ENCODE measurements at places on chromosomes 4 and X. TPM values are rescaled to one million over a fixed set of nuclear protein-coding genes. Genes with fewer than 3 reads are reported as not detected.

The SMIM31 gene
- polyA plus RNA-seq, result not detected

The CXCL1 gene
- polyA plus RNA-seq, result 6.4 TPM

The SPANXN2 gene
- polyA plus RNA-seq, result not detected

The PAGE2B gene
- not detected for polyA plus RNA-seq

The SGMS2 gene
- 5.3 TPM for polyA plus RNA-seq

The SH2D1A gene
- not detected for polyA plus RNA-seq

The S100P gene
- not detected for polyA plus RNA-seq

The DHX15 gene
- polyA plus RNA-seq, result 53.4 TPM

The TMPRSS11A gene
- polyA plus RNA-seq, result not detected

The JADE3 gene
- polyA plus RNA-seq, result 3.2 TPM

GRCh38 chr4:165308166-165308565 is 19.3 kb upstream of the MSMO1 start:
- no peak for DNase-seq

DNA sequence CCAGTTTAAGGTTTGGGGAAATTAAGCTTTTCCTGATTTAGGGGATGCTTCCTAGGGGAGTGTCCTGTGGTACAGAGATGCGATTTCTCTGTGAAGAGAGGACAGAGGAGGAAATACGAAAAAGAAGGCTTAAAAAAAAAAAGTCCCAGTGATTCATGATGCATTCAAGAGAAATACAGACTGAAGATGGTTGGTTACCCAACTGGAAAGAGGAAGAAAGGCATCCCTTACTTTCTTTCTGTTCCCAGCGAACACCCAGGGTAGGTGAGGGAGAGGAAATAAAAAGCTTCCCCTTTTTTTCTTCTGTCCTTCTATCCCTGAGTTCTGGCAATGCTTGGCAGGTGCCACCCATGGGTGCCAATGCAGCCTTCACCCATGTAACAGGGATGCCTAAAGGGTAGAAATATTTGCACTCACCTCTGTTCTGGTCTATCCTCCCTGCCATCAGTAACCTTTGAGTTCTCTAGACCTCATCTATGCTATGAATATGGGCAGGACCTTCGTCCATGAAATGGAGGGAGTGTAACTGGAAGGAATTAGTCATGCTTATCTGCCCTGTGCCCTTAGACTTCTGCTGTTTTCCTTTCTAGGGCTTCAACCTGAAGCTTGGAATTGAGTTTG is 230.1 kb upstream of the GALNTL6 start:
- DNase-seq, result no peak

DNA sequence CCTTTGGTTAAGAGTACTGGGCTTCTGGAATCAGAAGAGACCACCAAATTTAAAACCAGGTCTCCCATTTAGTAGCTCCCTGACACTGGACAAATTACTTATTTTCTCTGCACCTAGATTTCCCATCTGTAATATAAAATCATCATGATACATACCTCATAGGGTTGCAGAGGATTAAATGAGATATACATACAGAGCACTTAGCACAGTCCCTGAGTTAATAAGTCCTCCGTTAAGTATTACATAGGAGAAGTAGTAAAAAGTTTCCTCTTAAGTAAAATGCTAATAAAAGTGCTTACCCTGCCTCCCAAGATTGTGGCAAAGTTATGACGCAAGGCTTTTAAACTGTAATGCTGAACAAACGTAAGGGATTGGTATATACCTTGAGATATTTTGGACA is 539 bp upstream of the CHIC1 start:
- DNase-seq, result peak; percentile 19

DNA sequence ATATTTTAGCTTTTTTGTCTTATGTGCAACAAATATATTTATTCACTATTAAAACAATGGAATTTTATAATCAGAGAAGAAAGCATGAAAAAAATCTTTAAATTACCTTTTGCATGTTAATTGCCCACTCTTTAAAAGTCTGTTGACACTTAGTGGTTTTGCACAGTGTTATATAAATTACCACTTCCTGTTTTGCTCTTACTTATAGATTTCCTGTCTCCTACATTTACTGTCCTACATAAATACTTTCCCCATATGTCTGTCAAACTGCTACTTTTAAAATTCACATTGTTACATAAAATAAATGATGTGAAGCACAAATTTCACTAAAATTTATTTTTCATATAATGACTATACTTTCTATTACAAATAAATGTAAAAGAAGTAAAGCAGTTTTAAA is 161.1 kb upstream of the NDST4 start:
- DNase-seq, result no peak

DNA sequence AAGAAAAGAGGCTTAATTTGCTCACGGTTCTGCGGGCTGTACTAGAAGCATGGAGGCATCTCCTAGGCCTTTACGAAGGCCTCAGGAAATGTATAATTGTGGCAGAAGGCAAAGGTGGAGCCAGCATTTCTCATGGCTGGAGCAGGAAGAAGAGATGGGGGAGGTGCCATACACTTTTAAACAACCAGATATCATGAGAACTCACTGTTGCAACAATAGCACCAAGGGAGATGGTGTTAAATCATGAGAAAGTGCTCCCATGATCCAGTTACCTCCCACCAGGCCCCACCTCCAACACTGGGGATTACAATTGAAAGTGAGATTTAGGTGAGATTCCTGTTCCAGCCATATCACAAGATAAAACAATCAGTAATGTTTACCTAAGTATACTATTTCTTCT is 45.5 kb downstream of the MTHFD2L start:
- no peak for DNase-seq

DNA sequence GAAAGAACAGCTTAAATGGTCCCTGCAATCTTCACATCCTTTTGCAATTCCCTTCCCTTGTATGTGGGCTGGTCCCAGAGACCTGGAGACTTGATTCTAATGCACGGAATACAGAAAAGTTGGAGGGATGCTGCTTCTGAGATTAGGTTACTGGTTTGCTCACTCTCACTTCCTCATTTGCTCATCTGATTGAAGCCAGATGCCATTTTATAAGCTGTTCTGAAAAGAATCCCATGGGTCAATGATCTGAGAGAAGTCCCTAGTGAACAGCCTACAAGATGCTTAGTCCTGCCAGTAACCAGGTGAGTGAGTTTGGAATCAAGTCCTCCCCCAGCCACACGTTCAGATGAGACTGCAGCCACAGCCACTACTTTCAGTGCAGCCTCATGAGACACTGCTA is 35.9 kb downstream of the MAGEA1 start:
- no peak for DNase-seq

GRCh38 chr4:75985116-75985515 is 5.6 kb downstream of the SDAD1 start:
- no peak for DNase-seq

- no peak for DNase-seq
Observed at GRCh38 chr4:182240161-182241130, 2.8 kb upstream of the TENM3 start.

DNA sequence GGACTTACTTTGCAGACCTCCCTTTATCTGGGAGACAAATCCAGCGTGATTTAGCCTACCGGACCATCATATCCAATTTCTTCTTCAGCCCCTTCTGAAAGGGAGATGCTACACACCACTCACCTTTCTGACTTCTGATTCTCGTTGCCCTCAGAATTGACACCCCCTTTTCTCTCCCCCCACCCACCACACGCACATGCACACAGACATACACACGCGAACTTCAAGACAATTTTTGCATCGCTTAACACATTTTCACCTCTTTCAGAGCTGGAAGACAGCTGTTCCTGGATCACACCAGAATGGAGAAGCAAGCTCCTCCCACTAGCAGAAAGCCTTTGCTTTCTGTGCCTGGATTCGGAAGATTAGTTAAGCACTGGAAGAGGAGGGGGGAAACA is 1.0 kb upstream of the SNCA start:
- DNase-seq, result peak; percentile 41

DNA sequence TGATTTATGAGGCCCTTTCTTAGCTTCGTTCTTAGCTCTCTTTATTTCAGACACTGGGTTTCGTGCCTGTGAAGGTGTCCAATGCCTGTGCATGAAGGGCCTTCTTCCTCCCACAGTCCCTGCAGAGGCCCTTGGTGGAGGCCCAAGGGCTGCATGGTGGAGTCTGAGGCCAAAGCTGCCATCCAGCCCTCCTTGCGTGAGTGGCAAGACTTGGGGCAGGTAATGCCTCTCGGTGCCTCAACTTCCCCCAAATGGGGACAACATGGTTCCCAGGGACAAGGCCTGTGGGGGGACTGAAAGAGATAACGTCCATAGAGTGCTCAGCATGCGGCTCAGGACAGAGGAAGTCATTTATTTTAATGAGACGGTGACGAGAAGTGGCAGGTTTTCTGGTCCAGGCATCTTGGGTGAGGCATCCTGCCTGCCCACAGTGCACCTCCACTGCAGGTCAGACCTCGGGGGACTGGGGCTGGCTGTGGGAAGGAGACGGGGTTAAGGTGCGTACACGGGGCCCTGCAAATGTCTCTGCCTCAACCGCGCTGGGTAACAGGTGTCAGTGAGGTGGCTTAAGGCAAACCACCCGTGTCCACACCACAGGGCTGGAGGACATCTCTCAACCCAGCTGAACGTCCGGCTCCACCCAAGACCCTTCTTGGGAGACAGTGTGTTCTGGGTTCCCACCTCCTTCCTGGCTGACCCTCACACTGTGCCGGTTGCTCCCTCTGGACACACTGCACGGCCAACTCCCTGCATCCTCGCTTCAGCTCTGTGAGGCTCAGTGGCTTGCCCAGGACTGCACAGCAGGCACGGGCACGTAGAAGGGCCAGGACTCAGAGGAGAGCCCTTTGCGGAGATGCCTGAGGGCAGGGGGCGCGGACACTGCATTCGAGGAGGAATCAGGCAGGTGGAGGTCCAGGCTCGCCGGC is 50.5 kb downstream of the PSAPL1 start:
- no peak for DNase-seq

DNA sequence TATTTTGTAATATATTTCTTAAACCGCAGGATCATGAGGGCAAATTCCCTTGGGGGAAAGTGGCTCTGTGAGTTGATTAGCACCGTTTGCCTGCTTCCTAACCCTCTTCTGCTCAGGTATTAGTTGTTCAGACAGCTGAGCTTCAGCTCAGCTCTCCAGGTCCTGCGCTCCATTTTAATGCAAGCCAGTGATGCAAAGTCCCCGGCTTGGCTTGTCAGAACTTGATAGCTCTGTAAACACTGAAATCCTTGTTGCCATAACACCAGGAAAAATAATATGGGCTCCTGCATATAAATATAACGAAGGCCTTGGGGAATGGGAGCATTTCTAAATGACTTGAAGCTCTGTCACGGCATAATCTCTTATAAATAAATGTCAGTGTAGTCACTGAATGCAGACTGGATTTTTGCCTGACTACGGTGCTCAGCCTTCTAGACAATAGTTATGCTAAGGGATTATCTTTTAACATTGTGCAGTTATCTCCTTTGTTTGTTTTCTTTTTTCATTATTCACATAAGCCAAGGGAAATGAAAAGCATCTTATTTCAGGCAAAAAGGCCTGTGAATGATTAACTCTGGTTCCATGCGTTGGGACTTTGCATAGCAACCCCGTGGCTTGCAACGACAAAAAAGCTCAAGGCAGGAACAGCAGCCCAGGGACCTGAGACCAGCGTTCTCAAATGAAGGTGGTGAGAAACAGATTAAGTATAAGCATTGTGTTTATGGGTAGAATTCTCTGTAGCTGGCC is 253.2 kb downstream of the SPRY1 start:
- DNase-seq, result peak; percentile 91

DNA sequence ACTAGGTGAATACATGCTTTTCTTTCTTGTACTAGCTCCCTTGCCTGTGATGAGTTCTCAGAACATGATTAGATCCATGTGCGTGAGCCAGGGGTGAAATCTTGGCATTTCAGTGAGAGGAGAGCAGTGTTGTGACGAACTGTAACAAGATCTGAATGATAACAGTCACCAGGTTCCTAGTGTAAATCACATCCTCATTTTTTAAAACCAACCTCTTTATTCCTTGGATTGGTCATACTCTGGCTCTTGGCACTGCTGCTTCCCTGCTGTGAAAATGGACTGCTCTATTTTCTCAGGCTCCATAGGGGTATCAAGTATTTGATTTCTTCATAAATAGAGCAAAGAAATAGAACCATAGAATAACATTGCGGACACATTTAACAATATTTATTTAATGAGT is 206.3 kb downstream of the SLC4A4 start:
- no peak for DNase-seq

GRCh38 chr4:159543831-159544230 is 441.0 kb downstream of the RAPGEF2 start:
- DNase-seq, result no peak

GRCh38 chr4:83993774-83994173 is 457.9 kb downstream of the GPAT3 start:
- no peak for DNase-seq

DNA sequence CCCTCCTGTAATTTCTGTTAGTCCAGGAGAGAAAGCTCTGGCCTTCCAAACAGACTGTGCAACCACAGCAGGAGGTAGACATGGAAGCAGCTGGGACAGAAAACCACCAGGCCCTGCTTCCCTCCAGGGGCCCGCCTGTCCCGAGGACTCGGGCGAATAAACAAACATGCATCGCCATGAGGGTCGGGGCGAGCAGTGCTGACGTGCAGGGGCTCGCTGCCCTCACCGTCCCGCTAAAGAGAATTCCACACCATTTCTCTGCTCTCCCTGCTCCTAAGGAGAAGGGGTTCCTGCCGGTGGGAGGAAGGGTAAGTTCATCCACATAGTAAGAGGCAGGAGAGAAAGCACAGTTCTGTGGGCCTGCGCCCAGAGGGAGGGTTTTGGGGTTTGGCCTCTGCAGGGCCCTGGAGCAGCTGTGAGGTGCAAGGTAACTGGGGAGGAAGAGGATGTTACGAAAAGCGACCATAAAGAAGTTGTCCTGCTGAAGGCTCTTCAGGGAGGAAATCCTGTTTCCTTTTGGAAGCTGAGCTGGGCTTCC is 54.9 kb downstream of the WFS1 start:
- no peak for DNase-seq

- no peak for DNase-seq
Observed at GRCh38 chr4:152643153-152644035, 36.4 kb downstream of the TMEM154 start.

GRCh38 chrX:47452112-47452511 is 30.9 kb downstream of the ZNF41 start:
- no peak for DNase-seq

- no peak for DNase-seq
Observed at GRCh38 chrX:118211891-118212816, 95.5 kb upstream of the KLHL13 start.

DNA sequence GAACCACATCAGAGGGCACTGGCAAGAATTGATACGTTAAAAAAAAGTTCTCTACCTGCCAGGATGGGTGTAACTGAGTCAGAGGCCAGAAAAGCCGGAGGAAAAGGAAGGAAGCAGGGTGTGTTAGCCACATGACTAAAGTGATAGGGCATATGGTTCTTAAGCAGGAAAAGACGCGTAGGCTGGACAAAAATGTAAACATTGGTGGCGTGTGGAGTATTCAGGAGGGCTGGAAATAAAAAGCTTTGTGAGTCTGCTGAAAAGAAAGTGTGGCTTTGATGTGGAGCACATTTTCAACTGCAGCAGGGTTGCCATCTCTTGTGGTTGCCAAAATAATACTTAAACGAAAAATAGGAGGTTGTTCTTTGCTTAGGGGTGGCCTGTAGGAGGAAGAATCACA is 186.5 kb upstream of the RPL34 start:
- no peak for DNase-seq

DNA sequence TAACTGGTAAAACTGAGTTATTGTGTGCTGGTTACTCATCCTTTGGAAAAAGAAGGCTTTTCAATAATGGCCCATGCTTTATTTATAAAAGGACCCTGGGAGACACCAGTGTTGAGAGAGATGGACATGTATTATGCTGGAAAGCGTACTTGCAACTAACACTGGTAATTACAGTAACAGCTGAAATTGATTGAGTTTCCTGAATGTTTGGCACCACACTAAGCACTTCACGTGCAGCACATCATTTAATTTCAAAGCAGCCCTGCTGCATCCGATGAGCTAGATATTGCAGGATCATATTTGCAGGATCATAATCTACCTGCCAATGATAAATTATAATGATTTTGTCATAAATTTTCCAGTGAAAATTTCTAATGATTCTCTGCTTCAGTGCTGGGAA is 81.5 kb downstream of the QRFPR start:
- DNase-seq, result no peak

Data from kidney (tissue), 22 donors.